Large intestine (tissue), 12 donors: ENCODE measurements at places on chromosomes 5 and 9.
A peak's percentile ranks its signal among the peaks of the same experiment; 100 is the strongest.

- no peak for DNase-seq
These were observed 73.7 kb downstream of the ITGA1 start for GRCh38 chr5:52861368-52861767.

DNA sequence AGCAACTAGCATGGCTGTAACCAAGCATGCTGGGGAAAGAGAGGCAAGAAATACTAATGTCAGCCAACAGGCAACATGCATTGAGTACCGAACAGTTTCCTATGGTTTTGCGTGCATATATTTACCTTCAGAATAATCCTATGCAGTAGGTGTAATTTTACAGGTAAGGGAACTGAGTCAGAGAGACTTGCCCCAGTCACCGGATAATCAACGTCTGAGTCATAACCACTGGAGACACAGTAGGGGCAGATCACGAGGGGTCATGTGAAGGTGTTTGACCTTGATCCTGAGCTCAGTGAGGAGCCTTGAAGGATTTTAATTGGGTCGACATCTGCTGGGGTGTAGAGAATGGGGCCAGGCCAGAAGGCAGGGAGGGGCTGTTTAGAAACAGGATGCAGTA, 13.4 kb upstream of the TSC1 start:
- DNase-seq = no peak

GRCh38 chr9:134707031-134707680, 65.6 kb downstream of the COL5A1 start:
- DNase-seq = peak; percentile 83

- DNase-seq = no peak
These were observed 377.7 kb downstream of the DMRT2 start for GRCh38 chr9:1427875-1428274.

- DNase-seq = no peak
These were observed 10.7 kb downstream of the MARCHF6 start for GRCh38 chr5:10364186-10364689.

GRCh38 chr5:179778591-179778990, 15.2 kb upstream of the LTC4S start:
- DNase-seq = no peak

DNA sequence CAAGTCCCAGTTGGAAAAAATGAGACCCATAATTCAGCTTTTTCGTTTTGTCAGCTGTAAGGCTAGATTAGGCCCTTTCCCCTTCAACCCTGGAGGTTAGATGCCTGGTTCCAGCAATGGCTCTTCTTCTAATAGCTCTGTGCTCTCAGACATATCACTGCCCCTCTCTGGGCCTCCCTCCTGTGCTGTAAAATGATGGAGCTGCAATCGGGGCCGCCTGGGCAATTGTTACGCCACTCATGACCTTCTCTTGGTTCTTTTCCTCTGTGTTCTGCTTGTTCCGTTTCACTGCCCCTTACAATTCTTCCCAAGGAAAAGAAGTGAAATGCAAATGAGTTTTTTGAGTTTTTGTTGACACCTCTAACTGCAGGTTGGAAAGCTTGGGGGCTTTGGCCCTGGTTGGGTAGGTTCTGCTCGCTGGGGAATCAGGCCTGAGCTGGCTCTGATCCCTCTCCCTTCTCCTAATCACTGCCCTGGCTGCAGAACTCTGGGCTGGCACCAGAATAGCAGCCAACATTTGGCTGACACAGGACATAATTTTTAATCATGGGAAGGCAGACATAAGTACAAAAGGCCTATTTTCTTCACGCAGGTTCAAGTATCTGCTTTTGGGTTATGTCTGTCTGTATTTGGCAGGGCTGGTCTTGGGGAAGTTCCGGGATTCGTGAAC, 110.9 kb downstream of the FOXD1 start:
- DNase-seq = no peak

DNA sequence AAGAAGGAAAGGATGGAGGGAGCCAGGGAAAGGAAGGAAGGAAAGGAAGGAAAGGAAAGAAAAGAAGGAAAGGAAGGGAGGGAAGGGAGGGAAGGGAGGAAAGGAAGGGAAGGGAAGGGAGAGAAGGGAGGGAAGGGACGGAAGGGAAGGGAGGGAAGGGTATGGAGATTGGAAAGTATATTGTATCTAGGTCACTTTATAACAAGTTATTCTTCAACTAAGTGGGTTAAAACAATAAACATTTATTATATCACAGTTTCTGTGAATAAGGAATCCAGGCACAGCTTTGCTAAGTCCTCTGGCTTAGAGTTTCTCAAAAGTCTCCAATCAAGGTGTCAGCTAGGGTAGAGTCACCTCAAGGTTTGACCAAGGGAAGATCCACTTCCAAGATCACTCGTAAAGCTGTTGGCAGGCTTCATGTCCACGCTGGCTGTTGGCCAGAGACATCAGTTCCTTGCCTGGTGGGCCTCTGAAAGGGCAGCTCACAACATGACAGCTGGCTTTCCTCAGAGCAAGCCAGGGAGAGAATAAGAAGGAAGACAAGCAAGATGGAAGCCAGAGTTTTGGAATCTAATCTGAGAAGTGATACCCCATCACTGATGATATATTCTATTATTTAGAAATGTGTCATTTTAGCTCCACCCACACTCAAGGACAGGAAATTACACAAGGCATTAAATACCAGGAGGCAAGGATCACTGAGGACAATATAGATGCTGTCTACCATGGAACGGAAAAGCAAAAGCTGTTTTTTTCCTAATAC, 105.1 kb downstream of the DEPDC1B start:
- DNase-seq = no peak

DNA sequence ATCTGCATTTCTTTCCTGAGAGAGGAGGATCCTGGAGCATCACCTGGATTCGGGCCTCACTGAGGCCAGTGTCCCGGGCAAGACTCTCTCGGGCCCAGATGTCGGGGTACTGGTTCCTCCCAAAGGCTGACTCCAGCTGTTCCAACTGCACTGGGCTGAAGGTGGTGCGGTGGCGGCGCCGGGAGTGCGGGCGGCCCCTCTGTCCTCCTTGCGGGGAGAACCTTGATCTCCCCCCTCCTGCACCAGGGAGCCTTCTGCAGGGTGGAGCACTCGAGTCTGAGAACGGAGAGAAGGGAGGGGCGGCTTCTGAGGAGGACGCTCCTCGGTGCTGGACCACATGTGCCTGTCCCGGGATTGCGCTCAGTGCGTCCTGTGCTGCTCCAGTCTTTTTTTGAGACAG, 2.0 kb downstream of the PROP1 start:
- DNase-seq = no peak

GRCh38 chr5:128193665-128194390, 110.3 kb downstream of the SLC12A2 start:
- no peak for DNase-seq

- DNase-seq = no peak
These were observed 145.8 kb downstream of the ACTL7B start for GRCh38 chr9:108709997-108710396.

- no peak for DNase-seq
These were observed 28.3 kb downstream of the SPOCK1 start for GRCh38 chr5:137470921-137471220.

DNA sequence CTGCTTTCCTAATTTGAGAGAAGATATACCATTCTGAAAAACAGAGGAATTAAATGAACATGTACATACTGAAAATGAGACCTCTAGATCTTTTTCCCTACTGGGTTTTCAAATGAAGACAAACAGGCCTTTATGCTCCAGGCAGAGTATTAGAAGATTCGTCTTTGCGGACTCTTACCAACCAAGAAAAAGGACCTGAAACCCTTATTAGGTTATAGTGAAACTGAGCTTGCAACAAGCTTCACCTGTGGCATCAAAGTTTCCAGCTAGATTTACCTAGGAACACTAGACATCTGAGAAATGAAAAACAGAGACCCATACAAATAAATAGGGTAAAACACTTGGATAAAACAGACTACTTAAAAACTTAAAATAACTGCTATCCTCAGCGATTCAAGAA, 46.3 kb downstream of the SMIM15 start:
- DNase-seq = no peak

DNA sequence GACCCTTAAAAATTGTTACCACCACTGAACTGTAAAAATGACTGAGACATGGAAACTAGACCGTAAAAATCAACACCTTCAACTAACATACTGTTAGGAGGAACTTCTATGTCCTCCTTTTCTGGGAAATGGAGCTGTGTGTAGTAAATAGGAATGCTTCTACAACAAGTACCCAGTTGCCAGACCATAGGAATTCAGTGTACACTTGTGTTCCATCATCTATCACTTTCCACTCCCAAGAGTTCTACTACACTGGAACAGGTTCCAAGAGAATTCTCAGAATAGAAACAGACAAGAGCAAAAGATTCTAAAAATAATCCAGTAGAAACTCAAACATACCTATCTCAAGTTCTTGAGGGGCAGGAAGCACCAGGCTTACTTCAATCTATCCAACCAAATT, 23.6 kb downstream of the UBAP2 start:
- no peak for DNase-seq

- no peak for DNase-seq
These were observed 426.1 kb downstream of the RAB3C start for GRCh38 chr5:59008816-59009473.

DNA sequence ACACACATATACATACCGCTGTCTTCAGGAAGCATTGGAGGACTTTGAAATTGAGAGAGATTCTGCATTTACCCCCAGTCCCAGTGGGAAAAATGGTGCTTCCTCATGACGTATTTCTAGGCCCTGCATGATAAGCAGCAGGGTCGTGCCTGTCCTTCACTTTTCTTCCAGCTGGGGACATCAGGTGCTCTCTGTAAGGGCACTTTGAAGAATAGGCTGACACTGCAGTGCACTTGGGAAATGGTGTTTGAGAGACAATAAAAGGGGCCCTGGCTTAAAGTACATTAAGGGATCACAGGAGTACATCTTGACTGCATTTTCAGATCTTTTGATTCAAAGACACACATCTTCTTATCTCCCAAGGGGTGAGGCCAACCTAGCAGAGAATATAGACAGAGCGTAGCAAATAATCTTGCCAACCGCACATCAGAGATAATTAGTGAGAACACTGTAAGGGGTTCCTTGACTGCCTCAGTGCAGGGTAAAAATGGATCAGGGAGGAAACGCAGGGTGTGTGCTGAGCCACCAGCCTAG, 437.9 kb downstream of the CSNK1G3 start:
- peak; percentile 6 for DNase-seq

DNA sequence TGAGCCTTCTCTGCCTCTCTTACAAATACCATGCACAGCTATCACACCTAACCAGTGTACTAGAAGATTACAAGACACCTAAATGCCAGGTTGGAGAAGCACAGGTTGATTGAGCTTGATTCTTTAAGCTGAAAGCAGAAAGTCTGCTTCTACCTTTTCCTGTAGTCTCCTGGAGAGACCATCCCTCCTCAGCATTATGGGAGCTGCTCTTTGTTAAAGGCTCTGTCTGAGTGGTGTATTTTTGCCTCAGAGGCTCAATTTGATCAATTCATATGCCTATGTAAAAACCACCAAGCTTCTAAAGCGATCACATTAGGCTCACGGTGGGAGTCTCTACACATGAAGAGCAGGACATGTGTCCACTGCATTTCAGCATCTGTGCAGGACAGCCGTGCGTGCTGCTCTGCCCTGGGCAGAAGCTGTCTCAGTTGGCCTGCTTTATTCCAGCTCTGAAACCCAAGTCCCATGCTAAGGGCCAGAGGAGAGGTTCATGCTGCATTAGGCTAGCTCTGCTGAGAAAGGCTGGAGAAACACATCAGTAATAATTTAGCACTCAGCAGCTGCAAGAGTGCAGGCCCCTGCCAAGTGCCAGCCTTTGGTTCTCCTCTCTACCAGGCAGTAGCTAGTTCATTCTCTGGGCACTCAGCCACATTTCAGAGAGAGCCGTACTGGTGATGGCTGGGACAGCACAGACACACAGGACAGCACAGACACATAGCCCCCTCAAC, 41.7 kb downstream of the TMEM167A start:
- DNase-seq = no peak

GRCh38 chr5:171162596-171162995, 146.5 kb upstream of the TLX3 start:
- DNase-seq = no peak

GRCh38 chr5:175082346-175082745, 358.0 kb downstream of the MSX2 start:
- DNase-seq = peak; percentile 2

- no peak for DNase-seq
These were observed 15.8 kb downstream of the C1QTNF2 start for GRCh38 chr5:160354666-160355065.

- no peak for DNase-seq
These were observed 55.0 kb downstream of the SH3PXD2B start for GRCh38 chr5:172399336-172399735.

DNA sequence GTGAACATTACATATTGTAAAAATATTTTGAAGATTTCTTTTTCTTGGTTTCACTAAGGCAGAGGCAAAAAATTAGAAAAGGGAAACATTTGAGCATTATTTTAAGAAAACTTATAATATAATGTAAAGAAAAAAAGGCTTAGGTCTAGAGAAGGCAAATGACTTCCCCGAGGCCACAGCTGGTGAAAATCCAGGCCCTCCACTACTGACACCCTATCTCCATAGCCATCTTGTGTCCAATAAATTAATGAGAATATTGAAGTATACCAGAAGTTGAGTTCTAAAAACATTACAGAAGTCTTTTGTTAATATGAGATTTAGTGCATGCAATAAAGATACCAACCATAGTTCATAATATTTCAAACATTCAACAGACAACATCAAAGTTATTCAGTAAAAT, 459.9 kb upstream of the RORB start:
- DNase-seq = no peak

DNA sequence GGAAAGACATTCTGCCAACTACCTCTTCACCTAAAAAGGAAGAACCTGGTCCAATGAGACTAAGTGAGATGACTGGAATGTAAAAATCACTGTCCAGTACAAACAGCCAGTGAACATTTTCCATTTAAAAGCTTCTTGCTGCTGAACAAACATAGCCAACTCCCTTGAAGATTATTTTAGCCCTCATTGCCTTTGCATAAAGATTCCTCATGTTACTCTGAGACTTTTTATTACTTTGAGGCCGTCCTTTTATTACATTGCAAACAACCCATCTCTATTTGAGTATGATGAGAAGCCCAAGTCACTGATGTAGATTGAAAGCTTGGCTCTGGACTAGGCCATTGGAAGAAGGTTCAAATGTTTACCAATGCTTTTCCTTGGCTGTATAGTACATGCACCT, 649.8 kb downstream of the CETN3 start:
- no peak for DNase-seq

- DNase-seq = no peak
These were observed 38.8 kb upstream of the PRDM9 start for GRCh38 chr5:23468658-23469057.

GRCh38 chr9:111961575-111961974, 65.0 kb downstream of the UGCG start:
- no peak for DNase-seq

DNA sequence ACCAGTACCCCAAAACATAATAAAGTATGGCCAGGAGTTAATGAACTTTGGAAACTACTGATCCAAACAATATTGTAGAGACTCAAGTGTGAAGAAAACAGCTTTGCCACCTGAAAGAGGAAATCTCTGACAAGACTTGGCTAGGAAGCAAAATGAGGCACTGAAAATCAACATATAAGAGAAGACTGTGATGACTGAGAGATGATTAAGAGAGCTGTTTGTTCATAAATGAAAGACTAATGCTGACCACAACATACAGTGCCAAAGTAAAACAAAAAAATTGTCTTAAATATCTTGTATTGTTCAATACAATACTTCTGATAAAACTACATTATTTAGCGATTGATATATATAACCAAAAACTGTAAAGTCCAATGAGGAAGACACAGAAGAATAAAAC, 7.2 kb downstream of the RC3H2 start:
- no peak for DNase-seq

- no peak for DNase-seq
These were observed 216.8 kb downstream of the TUSC1 start for GRCh38 chr9:25461416-25461815.

- DNase-seq = no peak
These were observed 294.6 kb downstream of the GAS1 start for GRCh38 chr9:86652736-86653135.
